Activated T-cell treated with anti-CD3 and anti-CD28 coated beads, Interleukin-2, amount 50 U/mL, for 72 hours (primary cell): ENCODE measurements at places on chromosomes 7 and 10.

DNA sequence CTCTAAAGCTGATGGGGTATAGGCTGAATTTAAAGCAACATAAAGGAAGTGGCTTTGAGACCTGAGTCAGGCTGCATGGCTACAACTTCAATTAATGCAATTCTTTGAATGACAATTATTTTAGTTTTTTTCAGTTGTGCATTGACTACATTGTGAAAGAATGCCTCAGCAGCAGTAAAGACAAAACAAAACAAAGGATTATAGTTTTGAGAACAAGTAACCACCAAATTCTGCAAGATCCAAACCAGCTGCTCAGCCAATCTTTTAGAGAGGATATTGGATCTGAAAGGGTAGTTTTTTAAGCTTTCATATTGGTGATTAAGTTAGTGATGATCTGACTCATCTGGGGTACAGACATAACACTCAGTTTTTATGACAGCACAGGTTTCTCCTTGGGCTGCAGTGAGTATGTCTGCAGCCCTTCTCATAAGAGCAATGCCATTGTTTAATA is 40.6 kb upstream of the ABCA13 start:
- peak; percentile 23 for DNase-seq

GRCh38 chr7:137937202-137937560 is 64.7 kb downstream of the CREB3L2 start:
- DNase-seq: no peak

GRCh38 chr10:86664341-86665217 is 3.7 kb upstream of the LDB3 start:
- no peak for DNase-seq

DNA sequence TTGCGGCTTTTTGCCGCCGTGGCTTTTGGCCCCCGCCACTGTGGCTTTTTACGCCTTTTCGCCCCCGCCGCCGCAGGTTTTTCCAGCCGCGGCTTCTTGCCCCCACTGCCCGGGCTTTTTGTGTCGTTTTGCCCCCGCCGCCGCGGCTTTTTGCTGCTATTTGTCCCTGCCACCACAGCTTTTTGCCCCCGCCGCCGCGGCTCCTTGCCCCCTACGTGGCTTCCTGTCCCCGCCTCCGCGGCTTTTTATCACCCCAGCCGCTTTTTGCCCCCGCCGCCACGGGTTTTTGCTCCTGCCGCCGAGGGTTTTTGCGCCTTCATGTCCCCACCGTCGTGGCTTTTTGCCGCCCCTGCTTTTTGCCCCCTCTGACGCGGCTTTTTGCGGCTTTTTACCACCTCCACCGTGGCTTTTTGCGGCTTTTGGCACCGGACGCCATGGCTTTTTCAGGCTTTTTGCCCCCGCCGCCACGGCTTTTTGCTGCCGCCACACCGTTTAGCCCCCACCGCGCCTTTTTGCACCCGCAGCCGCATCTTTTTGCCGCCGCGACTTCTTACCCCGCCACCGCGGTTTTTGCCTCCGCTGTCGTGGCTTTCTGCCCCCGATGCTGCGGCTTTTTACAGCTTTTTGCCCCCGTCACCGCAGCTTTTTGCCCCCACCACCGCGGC is 637.0 kb downstream of the ZNF716 start:
- no peak for DNase-seq

GRCh38 chr10:15849316-15849715 is 11.0 kb downstream of the MINDY3 start:
- no peak for DNase-seq

DNA sequence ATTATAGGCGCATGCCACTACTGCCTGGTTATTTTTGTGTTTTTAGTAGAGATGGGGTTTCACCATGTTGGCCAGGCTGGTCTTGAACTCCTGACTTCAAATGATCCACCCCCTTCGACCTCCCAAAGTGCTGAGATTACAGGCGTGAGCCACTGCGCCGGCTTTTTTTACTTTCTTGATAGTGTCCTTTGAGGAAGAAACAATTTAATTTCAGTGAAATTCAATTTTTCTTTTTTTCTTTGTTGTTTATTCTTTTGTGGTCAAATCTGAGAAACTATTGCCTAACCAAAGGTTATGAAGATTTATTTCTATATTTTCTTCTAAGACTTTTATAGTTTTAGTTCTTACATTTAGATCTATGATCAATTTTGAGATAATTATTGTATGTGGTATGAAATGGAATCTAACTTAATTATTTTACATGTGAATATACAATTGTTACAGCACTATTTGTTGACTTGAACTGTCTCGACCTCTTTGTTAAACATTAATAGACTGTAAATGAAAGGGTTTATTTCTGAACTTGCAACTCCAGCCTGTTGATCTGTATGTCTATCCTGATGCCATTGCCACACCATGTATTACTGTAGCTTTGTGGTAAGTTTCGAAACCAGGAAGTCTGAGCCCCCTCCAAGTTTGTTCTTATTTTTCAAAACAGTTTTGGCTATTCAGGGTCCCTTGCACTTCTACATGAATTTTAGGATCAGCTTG is 19.8 kb upstream of the RASSF4 start:
- DNase-seq: no peak

DNA sequence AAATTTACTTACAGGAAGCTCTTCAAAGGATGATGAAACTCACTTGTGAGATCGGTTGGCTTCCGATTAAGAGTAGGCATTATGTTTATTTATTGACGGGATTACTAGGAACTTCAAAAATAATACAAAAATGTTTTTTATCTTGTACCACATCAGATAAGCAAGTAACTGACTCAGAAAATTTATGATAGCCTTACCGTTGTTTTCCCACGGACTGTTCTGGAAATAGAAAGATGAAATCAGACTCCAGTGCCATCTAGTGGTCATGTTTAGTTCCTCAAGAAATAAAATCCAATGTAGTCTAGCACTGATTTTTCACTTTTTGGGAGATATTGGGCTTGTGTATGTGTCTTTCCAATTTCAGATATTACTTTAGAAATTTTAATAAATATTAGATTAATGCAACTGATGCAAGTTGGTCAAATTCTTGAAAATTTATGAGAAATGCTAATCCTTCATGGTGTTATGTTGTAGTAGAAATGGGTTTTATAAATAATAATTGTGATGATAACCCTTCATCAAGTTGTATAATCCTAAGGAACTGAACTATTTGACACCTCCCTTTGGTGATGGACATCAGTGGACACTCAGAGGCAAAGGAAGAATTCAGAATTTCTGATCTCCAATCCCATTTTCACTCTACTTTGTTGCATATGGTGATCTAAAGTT is 168.8 kb downstream of the TMEM26 start:
- DNase-seq: no peak

- no peak for DNase-seq
Observed at GRCh38 chr10:31343009-31343408, 24.0 kb downstream of the ZEB1 start.

DNA sequence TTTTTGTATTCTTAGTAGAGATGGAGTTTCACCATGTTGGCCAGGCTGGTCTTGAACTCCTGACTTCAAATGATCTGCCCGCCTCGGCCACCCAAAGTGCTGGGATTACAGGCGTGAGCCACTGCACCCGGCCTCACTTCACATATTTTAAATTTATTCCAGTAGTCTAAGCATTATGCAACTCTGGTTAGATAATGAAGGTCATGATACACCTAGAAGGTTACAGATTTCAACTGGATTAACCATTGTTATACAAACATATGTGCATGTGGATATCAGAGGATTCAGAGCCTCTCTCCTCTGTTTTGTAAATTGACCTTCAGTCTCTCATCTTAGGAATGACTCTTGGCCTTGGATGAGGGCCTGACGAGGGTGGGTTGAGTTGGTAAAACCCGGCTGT is 146.3 kb downstream of the DPP6 start:
- DNase-seq: no peak

DNA sequence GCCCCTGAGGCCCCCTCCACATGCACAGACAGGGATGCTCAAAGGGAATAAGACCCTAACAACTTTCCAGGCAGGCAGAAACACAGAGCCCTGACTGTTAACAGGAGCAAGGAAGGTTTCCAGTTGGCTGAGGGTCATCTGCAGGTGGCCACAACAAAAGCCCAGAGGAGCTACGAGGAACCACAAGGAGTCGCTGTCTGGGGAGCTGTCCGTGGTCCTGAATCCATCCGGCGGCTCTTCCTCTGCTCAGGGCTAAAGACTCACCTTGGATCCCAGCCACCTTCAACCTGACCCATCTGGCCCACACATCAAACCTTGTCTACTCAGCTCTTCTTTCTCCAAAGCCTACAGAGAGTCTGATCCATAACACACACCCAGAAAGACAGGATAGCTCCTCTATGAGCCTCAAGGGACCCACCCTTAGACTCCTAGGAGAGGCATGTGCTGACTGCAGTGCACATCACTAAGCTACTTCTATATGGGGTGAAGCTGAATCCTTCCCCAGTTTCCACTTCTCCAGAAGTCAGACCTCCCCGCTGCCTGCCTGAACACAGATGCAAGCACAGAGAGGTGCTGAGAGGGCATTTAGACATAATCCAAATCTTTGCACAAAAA is 104.0 kb downstream of the SLIT1 start:
- DNase-seq: peak; percentile 75

DNA sequence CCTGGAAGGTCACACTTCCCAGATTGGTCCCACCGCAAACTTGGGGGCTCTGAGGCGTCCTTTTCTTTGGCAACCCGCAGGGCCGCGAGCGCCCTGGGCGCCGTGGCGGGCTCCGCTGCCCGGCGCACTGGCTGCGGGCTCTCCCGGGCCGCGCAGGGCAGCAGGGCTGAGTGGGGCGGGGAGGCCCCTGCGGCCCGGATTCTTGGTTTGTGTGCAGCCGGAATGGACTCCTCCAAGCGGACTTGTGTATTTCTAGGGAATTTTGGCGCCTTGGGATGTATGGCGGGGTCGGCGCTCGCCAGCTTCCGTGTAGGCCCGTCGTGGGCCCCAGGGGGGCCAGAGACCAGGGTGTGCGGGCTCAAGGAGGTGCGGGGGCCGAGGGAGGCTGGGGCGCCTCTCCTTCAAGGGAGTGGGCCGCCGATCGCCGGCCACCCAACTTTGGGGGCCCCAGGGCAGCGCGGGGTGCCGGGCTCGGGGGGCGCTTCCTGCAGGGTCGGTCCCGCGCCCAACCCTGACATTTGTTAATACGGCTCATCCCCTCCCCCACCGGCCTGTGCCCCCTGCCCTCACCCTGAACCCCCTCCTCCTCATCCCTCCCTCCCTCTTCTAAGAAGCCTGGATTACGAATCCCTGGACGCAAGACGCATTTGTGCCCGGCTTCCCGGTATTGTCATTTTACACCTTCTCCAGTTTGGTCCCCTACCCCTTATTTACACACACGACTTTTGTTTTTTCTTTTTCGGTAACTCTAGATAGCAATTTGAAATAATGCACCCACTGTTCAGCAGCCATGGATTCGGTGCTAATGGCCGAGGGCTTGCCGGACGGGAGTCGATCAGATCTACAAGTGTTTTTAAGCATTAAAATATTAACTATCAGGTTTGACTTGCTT is 2.5 kb downstream of the TCF7L2 start:
- peak; percentile 16 for DNase-seq

GRCh38 chr10:52472406-52473146 is 158.5 kb downstream of the DKK1 start:
- DNase-seq: no peak

DNA sequence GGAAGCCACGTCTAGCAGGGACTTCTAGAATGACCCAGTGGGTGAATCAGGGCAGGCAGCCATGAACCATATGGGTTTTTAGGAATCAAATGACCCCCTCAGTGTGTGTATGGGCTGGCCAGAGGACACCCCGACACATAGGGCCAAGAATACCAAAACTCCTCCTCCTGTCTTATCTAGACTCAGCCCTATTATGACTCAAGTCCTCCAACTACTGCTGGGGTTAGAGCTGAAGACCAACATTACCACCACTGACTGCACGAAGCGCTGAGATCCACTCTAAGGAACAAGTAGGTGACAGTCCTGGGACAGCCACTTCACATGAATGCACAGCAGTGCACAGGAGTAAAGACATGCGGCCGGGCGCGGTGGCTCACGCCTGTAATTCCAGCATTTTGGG is 11.5 kb upstream of the SVOPL start:
- DNase-seq: no peak

GRCh38 chr7:30864101-30864500 is 47.6 kb upstream of the AQP1 start:
- DNase-seq: no peak

DNA sequence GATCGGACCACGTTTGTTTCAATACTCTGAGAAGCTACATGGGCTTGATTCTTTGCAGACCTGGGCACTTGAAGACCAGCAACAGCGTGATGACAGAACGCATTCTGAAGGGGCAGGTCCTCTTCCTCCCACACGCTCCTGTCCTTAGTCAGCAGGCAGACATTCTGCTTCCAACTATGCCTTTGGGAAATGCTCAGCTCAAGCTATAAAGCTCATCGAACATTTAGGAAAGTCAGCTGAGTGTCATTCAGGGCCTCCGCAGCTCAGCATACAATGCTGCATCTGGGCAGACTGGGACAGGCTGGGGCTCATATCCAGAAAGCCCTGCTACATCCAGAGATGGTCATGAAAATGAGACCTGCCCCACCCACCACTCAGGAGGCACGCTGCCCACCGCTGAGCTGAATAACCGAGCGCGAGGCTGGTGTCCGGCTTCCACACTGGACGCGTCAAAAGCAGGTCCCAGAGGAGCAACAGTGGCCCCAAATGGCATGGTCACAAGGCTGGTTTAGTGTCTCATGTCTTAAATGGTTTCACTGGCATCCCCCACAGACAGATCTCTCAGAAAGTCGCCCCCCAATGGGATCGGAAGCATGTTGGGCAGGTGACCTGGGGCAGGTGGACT is 274.0 kb downstream of the DNAJB6 start:
- no peak for DNase-seq

- no peak for DNase-seq
Observed at GRCh38 chr7:6178298-6179029, 94.0 kb downstream of the CYTH3 start.

DNA sequence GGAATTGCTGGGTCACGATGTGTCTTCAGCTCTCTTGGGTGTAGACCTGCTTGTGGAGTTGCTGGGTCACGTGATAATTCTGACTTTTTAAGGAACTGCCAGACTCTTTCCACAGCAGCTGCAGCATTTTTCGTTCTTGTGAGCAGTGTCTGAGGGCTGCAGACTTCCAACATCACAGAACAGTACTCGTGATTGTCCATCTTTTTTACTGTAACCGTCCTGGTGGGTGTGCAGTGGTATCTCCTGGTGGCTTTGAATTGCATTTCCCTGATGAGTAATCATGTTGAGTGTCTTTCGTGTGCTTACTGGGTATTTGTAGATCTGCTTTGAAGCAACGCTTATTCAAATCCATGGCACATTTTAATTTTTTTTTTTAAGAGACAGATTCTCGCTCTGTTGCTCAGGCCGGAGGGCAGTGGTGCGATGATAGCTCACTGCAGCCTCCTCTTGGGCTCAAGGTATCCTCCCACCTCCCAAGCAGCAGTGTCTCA is 22.7 kb downstream of the INPP5A start:
- no peak for DNase-seq
